ENCODE measurements at places on chromosomes 2 and 18.

DNA sequence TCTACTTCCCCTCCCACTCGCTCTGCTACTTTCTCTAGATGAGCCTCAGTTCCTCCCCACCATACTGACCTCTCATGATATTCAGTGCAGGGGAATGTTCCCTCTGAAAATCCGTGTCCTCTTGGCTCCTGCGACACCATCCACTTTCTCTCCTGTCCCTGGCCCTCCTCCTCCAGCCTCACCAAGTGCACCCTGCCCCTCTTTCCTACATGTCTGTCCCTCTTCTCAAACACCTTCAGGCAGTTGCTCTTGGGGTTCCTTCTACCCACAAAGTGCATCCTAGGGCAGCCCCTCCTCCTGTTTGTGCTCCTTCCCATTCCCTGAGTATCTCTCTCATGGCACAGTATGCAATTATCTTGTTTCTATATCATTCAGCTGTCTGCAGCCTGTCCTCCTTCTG, 246.4 kb upstream of the RAB6C start:
- no peak for DNase-seq

GRCh38 chr18:55845221-55845620, 257.2 kb upstream of the TCF4 start:
- DNase-seq = no peak

DNA sequence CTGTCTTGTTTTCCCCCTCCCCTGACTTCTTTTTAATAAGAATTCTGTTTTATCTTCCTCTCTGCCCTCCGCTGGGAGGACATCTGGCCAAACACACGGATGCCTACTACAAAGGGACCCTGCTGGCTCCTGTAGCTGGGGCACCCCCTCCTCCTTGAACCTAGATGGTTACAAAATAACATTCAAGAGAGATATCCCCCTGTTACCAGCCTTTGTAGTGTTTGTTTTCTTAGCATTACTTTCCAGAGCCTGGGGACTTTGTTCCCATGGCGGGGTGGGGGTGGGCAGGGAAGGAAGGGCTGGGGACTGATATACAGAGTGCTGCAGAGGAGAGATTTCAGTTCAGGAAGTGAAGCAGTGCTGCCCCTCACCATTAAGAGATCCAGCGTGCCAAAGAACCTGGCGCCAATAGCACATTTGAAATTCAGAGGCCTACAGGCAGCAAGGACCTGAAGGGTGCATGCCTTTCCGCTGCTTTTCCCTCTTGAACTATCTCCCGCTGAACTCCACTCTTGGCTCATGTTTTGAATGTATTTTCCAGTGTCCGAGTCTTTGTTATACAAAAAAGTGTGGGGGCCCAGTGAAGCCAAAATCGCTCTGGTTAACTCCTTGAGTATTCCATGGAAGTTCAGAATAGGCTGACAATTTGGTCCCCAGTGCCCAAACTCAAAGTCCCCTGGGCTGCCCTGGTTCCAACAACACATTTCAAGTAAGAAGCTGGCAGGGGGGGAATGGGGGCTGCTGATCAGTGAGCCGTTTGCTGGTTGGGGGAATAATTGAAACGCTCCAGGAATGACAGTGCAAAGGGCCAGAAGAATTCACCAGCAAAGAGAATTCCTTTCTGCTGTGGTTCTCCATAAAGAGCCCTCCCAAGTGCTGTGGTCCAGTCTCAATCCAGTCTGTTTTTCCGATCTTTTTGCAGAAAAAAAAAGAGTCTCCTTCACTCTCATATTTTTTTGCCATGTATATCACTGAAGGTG, 94.8 kb upstream of the THOC1 start:
- no peak for DNase-seq

DNA sequence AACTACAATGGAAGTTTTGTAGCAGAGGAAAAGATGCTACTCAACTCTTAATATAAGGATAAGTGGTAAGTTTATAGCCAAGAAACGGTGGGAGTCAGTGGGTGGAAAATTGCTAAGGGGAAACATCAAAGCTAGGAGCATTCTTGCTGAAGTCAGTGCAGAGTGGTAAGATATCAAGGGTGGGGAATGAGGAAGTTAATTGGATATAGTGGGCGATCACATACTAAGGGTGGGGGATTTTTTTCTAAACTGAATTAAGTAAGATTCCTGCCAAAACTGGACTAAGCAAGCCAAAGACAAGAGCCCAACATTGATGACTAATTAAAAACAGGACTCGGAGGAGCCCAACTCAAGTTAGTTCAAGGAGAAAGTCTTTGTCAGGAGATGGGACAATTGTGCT, 525.4 kb downstream of the CCDC85A start:
- no peak for DNase-seq

DNA sequence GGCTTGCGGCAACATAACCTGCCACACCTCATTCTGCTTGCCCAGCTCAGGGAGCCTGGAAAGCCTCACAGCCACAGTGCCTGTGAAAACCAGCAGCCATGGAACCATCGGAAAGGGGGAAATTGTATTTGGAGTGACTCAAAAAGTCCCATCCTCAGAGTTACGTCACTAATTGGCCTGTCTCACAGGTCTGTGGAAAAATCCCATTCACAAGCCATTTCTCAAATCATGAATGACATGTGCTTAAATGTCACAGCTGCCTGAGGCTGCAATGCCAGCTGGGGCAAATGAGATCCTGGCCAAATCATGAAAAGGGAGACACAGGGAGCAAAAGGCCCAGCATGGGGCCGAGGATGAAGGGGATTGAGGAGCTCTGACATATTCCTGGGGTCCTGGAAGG, 486.9 kb upstream of the RAB6C start:
- no peak for DNase-seq

- DNase-seq = no peak
Observed at GRCh38 chr18:73746101-73746500, 401.5 kb downstream of the FBXO15 start.

GRCh38 chr2:101921319-101921952, 70.3 kb upstream of the IL1R2 start:
- no peak for DNase-seq

- no peak for DNase-seq
Observed at GRCh38 chr2:160222546-160223283, 22.6 kb upstream of the ITGB6 start.

GRCh38 chr2:222280795-222281194, 18.0 kb downstream of the PAX3 start:
- DNase-seq = no peak

Data from cortex of kidney (tissue), 1 donor.